Right ventricle myocardium inferior (tissue), 1 donor: ENCODE measurements at places on chromosomes 7 and 10. TPM values are rescaled to one million over a fixed set of nuclear protein-coding genes. Genes with fewer than 3 reads are reported as not detected.

Gene CFAP70
- total RNA-seq: 1.4 TPM

Gene OR6V1
- total RNA-seq: not detected

- DNase-seq: no peak
These were observed 62.0 kb downstream of the PHF14 start for GRCh38 chr7:11035661-11036060.

DNA sequence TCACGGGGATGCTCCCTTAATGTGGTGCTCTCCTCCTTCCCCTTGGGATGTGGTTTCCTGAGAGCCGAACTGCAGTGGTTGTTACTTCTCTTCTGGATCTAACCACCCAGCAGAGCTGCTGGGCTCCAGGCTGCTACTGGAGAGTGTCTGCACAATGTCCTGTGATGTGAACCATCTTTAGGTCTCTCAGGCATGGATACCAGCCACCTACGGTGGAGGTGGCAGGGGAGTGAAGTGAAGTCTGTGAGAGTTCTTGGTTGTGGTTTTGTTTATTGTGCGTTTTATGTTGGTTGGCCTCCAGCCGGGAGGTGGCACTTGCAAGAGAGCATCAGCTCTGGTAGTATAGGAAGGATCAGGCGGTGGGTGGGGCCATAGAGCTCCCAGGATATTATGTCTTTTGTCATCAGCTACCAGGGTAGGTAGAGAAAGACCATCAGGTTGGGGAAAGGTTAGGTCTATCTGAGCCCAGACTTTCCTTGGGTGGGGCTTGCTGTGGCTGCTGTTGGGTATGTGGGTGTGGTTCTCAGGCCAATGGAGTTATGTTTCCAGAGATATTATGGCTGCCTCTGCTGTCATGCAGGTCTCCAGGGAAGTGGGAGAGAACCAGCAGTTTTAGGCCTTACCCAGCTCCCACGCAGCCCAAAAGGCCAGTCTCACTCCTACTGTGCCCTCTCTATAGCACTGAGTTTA lies 87.9 kb downstream of the KIF20B start:
- DNase-seq: no peak

GRCh38 chr10:2456834-2457233 lies 610.5 kb upstream of the PFKP start:
- DNase-seq: no peak

GRCh38 chr7:6015917-6016652 lies 7.0 kb downstream of the AIMP2 start:
- peak; percentile 83 for DNase-seq

- no peak for DNase-seq
These were observed 107.3 kb downstream of the NRCAM start for GRCh38 chr7:108348913-108349312.

DNA sequence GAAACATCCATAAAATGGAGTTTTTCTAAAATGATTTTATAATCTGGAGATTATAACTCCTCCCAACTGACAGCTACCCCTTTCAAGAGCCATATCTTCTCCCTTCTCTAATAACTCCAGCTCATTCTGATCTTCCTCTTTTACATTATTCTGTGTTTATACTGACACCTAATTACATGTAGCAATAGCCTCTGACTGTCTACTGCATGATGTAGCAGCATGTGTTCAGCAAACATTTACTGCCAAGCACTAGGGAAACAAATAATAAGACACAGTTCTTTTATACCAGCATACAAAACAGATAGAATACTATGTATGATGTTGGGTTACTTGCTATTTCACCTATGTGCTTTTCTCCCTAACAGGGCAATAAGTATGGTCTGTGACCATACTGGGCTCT lies 20.7 kb downstream of the RBM28 start:
- DNase-seq: no peak

Gene AKR1C3
- 40.5 TPM for total RNA-seq

DNA sequence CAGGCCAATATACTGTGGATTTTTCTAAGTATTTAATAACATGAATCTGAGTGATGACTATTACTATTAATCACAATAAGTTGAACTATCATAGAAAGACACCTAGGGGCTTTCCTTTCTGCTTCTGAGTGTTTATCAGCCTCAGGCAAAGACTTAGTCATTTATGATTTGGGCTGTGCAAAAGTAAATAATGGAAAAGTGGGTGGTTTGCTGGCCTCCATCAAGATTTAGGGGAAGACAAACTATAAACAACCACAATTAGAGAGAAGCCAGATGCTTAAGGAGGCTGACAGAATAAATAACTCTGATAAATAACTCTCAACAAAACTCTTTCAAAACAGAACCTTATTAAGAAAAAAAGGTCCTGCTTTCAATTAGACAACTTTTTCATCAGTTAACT lies 64.7 kb downstream of the MACC1 start:
- DNase-seq: no peak

Gene TMEM236
- total RNA-seq: 0.51 TPM

Gene CISD1
- 176 TPM for total RNA-seq

Gene GHRHR
- not detected for total RNA-seq

GRCh38 chr7:114574384-114574783 lies 159.8 kb downstream of the FOXP2 start:
- DNase-seq: no peak
